ENCODE measurements at places on chromosomes 2 and 18.

- DNase-seq, result no peak
Observed at GRCh38 chr18:6743999-6744398, 14.5 kb downstream of the ARHGAP28 start.

DNA sequence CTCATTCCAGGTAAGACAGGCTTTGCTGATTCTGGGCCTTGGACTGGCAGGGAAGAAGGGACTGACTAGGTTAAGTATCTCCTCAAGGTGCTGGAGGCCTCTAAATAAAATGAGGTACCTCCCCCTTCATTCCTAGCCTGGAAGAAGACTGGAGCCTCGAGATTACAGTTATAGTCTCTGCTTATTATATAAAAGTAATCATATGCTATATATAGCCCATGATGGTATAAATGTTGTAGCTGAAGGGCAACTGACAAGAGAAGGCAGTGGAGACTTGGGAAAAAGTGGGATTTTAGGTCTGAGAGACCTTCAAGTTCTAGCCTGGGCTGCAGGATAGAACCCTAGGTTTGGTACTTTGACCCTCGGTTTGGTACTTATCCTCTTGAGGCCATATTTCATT is 248.3 kb downstream of the PLCL1 start:
- no peak for DNase-seq

- no peak for DNase-seq
Observed at GRCh38 chr2:74836675-74837401, 2.9 kb downstream of the HK2 start.

DNA sequence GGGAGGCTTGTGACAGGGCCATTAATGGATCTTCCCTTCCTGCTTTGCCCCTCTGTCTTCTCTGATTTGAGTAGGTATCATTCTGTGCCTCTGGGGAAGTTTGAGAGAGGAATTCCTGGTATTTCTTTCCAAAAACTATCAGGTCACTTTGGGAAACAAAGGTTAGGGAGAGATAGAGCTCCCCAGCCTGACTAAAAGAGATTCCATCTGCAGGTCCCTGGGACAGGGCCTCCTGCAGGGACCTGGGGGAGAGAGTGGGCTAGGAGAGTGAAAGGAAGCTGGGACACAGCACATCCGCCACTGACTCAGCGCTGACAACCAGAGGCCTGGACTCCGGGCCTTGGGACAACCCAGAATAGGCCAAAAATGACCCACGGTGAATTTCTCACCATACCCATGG is 6.4 kb downstream of the GALNT14 start:
- DNase-seq, result no peak

- DNase-seq, result no peak
Observed at GRCh38 chr2:120418174-120418787, 72.3 kb downstream of the INHBB start.

DNA sequence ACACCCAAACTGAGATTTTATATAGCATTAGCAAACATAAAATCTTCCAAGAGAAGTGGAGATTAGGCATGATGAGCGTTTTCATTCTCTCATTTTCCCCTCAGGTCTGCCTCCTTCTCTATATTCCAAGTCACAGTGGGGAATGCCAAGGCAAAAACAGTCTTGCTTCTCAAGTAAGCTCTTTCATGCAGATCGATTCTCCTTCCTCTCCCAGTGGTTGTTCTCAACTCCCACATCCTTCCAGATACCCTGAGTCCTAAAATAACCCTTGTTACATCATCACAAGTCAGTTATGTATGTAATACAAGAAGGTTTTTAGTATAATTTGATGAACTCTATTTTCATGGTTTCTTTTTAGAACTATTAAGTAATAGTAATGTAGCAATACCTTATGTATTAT is 150.6 kb downstream of the TXNL1 start:
- no peak for DNase-seq

DNA sequence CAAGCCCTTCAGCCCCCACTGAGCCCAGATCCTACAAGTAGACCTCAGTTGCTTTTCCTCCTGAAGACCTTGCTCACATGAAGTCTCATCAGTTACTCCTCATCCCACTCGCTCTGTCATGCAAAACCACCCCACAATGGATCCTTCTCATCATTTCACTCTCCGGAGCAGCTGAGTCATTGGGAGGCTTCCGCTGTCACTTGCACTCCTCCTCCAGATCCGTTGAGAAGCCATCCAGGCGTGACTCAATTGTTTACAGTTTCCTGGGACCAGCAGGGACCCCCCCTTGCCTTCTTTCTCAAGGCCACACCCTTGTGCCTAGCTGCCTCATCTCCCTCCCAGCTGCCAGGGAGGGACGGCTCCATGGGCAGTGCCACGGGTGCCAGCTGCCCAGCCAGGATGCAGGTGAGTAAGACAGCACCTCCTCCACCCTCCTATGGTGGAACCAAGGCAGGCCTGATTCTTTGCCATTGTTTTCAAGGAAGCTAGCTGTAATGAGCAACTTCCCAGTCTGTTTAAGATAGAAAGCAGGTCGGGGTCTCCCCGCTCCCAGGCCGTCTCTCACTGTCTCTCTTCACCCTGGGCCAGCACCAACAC is 16.3 kb downstream of the GPR55 start:
- DNase-seq, result no peak

- no peak for DNase-seq
Observed at GRCh38 chr2:64970495-64970894, 18.7 kb upstream of the SLC1A4 start.

- peak; percentile 72 for DNase-seq
Observed at GRCh38 chr18:77102259-77103040, 30.1 kb downstream of the MBP start.

DNA sequence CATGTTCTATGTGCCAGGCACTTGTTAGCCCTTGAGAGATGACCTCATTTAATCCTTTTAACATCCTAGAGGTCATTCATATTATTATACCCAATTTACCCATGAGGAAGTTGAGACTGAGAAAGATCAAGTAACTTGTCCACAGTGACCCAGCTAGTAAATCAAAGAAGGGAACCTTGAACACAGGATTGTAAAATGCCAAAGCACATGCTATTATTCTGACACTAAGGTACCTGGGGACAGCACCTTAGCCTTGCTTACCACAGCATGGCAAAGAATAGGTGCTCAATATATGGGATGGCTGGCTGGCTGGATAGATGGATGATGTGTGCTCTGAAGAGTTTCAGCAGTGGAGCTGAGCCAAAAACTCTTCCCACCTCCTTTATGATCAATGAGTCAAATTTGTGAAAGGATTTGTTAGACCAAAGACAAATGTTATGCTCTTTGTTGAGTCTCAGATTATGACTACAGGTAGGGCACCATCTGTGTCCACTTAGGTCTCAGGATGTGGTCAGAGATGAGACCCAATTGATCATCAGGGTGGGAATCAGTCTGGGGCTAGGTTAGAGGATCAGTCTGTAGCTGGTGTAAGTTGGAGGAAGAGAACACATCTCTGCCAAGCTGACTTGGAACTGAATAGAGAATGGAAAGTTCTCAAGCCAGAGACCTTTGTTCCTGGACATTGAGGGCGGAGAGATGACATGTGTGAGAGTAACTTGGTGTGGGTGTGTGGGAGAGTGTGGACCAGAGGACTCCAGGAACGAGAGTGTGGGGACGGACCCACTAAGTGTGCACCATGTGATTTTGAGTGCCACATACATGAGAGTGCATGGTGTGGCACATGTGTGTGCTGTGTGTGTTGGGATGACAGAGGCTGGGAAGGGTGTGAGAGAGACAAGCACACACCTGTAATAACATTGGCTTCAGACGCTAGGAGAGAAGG is 16.3 kb upstream of the PKDCC start:
- no peak for DNase-seq

DNA sequence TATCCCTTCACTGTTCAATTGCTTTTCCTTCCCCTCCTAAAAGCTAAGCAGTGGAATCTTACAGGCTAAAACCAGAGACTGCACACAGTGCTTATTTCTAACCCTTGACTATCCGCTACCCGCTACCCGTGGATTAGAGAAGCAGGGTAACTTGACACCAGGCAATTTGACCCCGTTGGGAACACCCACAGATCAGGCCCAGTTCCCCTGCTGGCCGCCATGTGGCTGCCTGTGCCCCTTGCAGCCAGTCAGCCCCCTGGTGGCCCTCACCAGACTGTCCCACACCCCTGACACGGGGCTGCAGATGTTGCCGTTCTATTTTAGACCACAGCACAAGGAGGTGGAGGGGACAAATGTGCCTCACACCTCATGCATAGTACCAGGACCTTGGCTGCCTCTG is 74.8 kb downstream of the TXNL1 start:
- no peak for DNase-seq

- no peak for DNase-seq
Observed at GRCh38 chr18:49704334-49704733, 109.0 kb downstream of the ACAA2 start.

- no peak for DNase-seq
Observed at GRCh38 chr2:201820383-201821007, 14.2 kb downstream of the CDK15 start.

GRCh38 chr2:26989156-26989555 is 18.7 kb downstream of the MAPRE3 start:
- no peak for DNase-seq

- no peak for DNase-seq
Observed at GRCh38 chr2:231177156-231178025, 21.0 kb upstream of the ARMC9 start.

DNA sequence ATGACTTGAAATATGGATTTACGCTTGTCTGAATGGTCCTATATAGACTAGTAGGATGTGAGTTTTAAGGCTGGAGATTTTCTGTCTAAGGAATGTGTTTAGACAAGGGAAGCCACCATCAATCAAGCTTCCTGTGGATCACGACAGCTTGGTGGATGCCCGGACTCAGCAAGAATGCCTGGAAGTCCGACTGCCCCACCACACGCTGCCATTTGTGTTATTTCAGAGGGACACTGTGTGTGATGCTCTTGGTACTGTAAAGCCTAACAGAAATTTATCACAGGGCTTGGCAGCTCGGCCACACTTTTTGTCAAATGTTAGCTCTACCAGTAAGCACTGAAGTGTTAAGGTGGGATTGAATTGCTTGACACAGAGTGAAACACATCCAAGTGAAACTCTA is 127.1 kb upstream of the CDH7 start:
- DNase-seq, result no peak
